ENCODE measurements at places on chromosomes 7 and 10. TPM values are rescaled to one million over a fixed set of nuclear protein-coding genes. Genes with fewer than 3 reads are reported as not detected.

The RBP4 gene
- total RNA-seq, result 4.2 TPM

The PDE1C gene
- 192 TPM for total RNA-seq

The ARMC3 gene
- not detected for total RNA-seq

The OPALIN gene
- total RNA-seq, result not detected

The AEBP1 gene
- 18.4 TPM for total RNA-seq

The TFR2 gene
- not detected for total RNA-seq

The SEMA3D gene
- total RNA-seq, result 0.94 TPM

The CTAGE8 gene
- not detected for total RNA-seq

The SLC16A12 gene
- 1.1 TPM for total RNA-seq

The ADIRF gene
- total RNA-seq, result 41.8 TPM

The IFIT1B gene
- total RNA-seq, result not detected

The NEUROD6 gene
- not detected for total RNA-seq

The KCNMA1 gene
- total RNA-seq, result 2.5 TPM

The LIPK gene
- not detected for total RNA-seq

The CYP3A7 gene
- not detected for total RNA-seq

The CYP2C19 gene
- total RNA-seq, result not detected

The PTPRN2 gene
- 1.3 TPM for total RNA-seq

DNA sequence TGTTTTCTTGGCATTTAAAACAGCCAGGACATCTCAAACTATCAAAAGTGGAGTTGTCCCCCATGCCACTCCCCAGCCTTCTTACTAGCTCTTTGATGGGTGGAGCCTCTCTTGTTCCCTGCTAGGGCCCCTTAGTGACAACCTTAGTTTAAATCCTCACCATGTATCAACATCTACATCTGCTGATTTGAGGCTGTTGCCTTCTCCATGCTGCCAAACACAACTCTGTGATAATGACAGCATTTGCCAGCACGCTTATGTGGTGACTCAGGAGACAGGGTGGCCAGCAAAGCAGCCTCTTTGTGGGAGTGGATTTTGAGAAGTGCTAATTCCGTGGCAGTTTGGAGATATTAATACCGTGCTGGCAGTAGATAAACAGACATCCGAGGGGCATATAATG is 145.4 kb downstream of the LRRC4 start:
- peak; percentile 35 for DNase-seq

GRCh38 chr7:142104550-142105527 is 6.7 kb upstream of the MGAM2 start:
- DNase-seq, result no peak

DNA sequence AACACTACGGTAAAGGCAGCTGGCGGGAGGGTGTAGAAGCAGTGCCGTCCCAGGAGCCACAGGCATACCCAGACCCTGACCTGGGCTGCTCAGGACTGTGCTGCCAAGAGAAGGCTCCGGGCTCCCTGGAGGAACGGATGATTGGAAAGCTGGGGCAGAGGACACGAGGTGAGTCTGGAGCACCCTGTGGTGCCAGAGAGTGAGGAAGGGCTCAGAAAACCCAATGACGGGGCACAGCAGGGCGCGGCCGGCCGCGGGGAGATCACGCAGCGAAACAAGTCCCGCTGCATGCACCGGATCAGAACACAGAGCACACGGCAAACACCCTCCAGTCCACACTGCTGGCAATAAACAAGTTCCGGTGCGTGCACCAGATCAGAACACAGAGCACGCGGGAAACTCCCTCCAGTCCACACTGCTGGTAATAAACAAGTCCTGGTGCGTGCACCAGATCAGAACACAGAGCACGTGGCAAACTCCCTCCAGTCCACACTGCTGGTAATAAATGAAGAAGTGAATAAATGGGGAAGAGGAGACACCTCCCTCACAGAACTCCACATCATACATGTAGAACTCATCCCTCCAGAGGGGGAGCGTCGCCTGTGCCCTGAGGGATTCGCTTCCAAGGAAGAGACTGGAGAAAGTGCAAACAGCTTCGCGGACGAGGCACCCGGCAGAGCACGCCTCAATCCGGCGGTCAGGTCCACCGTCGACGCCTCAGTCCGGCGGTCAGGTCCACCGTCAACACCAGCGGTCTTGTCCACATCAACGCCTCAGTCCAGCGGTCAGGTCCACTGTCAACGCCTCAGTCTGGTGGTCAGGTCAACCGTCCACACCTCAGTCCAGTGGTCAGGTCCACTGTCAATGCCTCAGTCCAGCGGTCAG is 265.0 kb downstream of the MAD1L1 start:
- peak; percentile 23 for DNase-seq

DNA sequence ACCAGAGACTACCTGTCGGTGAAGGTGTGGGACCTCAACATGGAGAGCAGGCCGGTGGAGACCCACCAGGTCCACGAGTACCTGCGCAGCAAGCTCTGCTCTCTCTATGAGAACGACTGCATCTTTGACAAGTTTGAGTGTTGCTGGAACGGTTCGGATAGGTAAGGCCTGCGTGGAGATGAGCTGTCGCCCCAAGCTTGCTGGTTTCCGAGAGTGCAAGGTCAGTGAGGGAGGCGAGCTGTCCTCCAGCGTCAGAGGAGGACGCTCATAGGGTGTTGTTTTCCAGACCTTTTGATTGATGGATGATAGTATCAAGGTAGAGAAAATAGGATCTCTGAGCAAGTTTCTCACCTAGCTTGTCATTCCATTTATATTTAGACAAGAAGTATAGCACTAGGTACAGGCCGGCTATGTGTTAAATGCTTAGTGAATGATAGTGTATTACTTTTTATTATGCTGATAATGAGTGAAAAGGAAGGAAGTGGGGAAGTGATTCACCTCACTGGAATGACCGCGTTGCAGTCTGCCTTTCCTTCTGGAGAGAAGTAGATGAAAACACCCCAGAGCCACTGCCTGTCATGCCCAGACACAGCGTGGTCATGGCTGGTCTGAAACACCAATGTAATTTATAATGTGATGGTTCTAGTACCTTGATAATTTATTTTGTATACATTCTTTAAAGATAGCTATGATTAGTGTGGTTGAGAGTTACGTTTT is 33.9 kb downstream of the BNIP3 start:
- DNase-seq, result no peak

GRCh38 chr7:129122751-129123509 is 21.6 kb upstream of the TSPAN33 start:
- DNase-seq, result no peak

- DNase-seq, result no peak
Observed at GRCh38 chr7:4020086-4020485, 662.0 kb upstream of the FOXK1 start.

DNA sequence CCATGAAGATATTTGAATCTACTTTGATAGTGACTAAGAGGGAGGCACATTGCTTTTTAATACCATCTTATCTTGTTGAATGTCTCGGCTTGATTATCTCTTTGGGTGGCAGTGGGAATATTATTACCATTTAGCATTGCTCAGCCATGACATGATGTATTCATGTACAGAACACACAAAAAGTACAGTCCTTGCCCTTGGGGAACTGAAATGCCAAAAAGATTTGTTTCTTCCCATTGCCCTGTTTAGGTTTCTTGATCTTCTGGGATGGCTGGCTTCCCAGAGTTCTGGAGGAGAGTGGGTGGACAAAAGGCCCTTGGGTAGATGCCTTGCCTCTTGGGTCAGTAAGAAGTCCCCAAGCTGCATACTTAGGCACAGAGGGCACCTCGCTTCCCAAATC is 23.8 kb downstream of the SUFU start:
- no peak for DNase-seq

- DNase-seq, result no peak
Observed at GRCh38 chr10:99619090-99619800, 994 bp downstream of the SLC25A28 start.

DNA sequence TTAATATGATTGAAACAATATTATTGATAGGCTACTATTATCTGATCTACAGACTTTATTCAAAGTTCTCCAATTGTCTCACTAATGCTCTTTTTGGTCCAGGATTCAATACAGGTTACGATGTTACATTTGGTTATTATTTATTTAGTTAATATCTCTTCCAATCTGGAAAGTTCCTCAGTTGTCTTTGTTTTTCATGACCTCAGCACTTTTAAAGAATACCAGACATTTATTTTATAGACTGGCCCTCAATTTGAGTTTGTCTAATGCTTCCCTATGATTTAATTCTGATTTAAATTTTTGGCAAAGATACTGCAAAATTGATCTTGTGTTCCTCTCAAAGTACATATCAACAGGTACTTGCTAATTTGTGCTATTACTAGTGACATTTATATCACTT is 937.4 kb downstream of the KCNMA1 start:
- no peak for DNase-seq

DNA sequence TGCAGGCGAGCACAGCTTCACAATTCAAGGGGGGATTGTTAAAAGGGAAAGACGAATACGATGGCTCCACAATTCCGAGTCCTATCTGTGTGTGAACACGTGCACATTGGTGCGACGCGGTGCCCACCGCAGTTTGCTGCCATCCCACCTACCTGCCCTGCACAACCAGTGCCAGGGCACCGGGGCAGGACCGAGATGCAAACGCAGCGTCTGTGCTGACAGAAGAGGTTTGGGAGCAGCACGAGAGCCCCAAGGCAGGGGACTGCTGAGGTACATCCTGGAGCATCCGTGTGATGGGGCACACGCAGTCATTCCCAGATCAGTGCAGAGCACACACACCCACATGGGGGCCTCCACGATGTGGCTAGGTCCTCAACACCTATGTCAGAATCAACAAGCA is 221.3 kb downstream of the DNAJB6 start:
- DNase-seq, result peak; percentile 22

DNA sequence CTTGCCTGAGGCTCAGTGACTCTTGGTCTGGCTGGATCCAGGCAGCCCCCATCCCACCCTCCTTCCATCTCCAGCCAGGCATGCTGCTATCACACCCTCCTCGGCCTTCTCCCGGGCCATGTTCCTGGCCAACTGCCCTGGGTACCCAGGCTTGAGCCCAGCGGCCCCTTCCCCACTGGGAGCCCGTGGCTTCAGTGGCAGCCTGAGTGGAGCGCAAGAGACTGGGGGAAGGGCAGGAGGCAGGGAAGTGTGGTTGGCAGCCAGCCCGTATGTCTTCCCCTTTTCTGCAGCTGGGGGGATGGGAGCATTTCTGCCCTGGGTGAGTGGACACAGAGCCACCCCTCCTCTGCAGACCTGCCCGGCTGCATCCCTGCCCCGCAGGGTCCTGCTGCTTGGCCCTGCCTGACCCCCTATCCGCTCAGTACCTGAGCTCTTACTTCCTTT is 148.5 kb downstream of the ARHGAP22 start:
- peak; percentile 70 for DNase-seq

GRCh38 chr10:14822879-14823755 is 14.7 kb downstream of the CDNF start:
- no peak for DNase-seq

- no peak for DNase-seq
Observed at GRCh38 chr7:110084181-110084807, 1006.6 kb upstream of the LRRN3 start.

- DNase-seq, result no peak
Observed at GRCh38 chr7:128299109-128299607, 44.5 kb downstream of the RBM28 start.

DNA sequence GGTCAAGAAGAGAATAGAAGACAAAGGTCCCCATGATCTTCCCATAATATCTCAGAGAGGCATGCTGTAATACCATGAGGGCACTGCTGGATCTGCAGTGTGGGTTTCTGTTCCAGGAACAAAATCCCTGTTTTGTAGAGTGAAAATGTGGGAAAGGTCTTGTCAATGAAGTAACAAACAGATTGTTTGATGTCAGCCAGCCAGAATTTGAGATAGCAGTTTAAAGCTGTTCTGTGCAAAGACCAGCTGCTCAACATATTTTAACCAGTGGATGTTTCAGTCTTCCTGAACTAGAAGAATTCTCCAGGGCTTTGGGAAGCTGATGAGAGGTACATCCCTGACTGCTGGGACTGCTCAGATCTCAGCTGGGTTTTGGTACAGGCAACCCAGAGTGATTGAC is 1012.5 kb downstream of the DNAJB9 start:
- DNase-seq, result no peak

GRCh38 chr10:49139846-49140195 is 6.0 kb upstream of the FAM170B start:
- no peak for DNase-seq

DNA sequence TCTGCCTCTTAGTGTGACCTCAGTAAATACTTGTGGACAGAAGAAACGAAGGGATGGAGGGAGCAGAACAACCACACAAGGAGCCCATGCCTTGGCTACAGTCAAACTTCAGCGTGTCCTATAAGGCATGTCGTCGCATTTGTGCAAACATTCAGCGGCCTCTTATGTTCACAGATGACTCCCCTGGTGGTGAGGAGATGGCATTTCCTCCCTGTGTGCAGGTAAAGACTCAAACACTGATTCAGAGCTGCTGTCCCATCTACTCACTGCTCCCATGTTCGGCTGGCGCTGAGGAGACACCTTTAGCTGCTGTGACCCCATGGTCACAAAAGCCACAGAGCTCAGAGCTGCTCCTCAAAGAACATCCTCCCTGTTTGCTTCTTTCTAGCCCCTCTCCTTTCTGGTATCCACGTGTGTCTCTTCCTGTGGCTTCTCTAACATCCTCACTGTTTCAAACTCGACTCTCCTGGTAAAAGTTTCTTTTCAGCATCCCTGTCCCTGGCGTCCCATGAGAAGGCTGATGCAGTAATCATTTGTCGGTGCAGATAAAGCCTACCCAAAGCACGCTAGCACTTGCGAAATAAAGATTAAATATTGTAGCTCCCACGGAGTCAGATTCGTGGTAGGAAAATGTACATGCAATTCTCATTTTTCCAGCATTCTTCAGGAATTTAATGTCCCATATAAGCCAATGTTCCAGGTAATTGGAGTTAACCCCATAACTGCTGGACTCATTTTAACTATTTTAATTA is 124.9 kb upstream of the NEBL start:
- DNase-seq, result no peak

- no peak for DNase-seq
Observed at GRCh38 chr7:13879994-13880686, 109.3 kb downstream of the ETV1 start.

DNA sequence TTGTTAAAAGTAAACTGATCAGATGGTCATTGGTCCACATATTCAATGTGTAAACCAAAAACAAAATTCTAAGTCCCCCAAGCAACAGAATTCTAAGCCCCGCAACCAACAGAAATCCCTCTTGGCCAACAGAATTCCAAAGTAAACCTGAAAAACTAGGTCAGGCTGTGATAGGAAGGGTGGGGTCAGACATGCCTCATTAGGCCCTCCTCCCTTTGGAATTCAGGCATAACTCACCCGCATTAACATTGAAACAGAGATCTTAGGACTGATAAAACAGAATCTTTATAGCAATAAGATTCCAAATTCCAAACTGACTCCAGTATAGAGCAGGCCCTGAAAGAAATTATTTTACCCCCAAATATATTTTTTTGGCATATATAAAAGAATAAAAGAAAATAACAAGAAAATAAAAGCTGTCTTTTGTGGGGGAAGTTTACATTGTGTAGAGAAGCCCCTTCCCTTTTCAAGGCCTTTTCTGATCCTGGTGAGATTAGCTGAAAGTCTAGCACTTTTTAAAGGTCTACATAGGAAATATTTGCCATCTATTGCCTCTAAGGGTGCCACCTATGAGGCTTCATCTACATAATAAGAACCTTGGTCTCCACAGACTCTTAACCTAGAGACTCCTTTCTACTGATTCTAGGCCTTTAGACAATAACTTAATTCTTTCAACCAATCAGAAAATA is 30.5 kb downstream of the GNAT3 start:
- DNase-seq, result no peak

- no peak for DNase-seq
Observed at GRCh38 chr10:112698133-112698817, 251.3 kb downstream of the VTI1A start.

Measured in left ventricle myocardium superior (tissue), 1 donor.